ENCODE measurements at places on chromosomes 4 and X.

DNA sequence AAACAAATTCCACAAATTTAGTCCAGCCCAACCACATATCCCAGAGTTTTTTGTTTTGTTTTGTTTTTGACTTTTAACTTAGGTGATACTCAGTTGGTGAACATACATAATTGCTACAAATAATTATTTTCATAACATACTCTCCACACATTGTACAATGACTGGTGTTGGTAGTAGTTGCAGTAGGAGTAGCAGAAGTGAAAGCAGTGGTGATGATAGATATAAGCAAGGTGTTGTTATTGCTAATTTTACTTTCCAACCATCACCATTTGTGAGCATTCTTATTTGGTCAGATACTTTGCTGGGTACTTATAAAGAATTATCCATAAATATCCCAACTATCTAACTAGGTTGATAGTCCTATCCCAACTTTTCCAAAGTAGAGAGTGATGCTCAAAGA lies 47.3 kb downstream of the ARHGAP24 start:
- DNase-seq = no peak

DNA sequence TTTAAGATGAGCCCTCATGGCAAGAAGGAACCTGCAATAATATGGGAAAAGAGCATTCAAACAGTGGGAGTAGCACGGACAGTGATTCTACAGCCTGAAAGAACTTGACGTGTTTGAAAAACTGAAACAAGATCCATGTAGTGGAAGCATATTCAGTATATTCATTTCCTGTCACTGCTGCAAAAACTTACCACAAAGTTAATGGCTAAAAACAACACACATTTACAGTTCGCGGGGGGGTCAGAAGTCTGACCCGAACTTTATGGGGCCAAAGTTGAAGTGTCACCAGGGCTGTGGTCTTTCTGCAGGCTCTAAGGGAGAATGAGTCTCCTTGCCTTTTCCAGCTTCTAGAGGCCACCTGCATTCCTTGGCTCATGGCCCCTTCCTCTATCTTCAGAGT lies 52.6 kb upstream of the ARX start:
- DNase-seq = no peak

- DNase-seq = no peak
These were observed 17.2 kb upstream of the POLA1 start for GRCh38 chrX:24676403-24677024.

- DNase-seq = no peak
These were observed 151.1 kb downstream of the SLC7A11 start for GRCh38 chr4:138090918-138091676.

DNA sequence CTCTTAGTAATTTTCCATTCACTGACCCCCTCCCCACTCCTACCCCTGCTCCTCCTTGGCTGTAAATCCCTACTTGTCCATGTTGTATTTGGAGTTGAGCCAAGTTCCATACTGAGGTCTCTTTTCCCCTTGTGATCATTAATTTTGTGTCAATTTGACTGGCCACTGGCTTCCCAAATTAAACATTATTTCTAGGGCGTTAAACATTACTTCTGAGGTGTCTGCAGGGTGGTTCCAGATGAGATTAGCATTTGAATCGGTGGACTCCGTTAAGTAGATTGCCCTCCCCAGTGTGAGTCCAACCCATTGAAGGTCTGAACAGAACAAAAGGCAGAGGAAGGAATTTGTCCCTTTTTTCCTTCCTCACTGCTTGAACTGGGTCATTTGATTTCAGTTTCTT lies 25.7 kb downstream of the SLC39A8 start:
- DNase-seq = no peak

- no peak for DNase-seq
These were observed 5.0 kb downstream of the CCNQ start for GRCh38 chrX:153593811-153594500.

DNA sequence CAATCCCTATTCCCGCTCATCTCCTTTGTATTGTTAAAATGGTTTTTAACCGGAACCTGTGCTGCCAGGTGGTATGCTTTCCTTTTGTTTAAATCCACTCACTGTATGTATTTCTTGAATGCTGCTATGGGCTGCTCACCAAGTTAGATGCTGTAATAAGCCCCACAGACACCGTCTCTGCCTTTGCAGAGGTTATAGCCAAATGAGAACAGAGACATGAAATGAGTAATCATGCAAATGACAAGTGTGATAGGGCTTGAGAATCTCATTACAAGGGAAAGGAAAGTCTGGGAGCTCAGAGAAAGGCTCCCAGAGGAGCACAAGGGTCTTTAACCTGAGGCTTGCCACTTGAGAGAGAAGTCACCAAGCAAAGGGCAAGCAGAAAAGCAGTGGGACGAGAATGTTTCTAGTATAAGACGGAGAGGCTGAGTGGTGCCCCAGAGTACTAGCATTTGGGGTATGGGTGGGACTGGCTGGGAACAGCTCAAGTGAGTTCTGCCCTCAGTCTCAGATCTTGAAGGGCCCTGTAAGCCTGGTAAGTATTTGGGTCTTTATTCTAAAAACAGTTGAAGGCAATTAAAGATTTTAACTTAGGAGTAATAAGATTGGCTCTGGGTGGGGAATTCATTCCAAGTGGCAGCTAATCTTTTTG lies 110.8 kb upstream of the H2AZ1 start:
- no peak for DNase-seq

- no peak for DNase-seq
These were observed 2.3 kb downstream of the HCFC1 start for GRCh38 chrX:153969125-153969903.

DNA sequence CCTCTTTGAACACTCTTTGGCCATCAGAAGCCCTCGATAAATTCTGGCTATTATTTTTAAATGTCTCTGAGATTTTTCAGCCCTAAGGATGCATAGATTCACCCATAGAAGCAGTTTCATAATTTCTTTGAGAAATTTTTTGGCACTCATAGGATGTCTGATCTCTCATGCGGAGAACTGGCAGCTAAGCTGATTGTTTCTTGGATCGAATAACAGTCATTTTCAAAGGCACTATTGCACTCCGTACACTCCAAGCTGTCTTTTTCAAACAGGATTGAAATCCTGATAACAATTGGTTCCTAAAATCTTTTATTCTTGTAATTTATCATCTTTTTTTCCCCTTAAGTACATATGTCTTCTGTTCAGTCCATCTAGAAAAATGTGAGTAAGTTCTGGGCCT lies 411.9 kb downstream of the SPOCK3 start:
- DNase-seq = no peak

DNA sequence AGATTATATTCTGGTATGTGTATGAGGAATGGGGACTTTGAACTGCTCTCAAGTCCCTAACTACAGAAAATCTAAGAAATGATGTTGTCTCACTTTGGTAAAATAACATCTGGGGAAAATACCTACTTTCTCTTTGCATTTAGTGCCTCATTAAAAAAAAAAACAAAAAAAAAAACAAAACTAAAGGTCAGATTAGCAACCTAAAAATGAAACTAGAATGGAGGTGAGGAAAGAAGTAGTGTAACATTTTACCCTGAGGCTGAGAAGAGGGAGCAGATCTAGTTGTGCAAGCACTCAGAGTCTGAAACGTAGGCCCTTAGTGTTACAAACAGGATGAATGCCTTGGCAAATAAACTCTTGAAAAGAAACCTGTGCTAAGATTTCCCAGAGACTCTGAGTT lies 56.0 kb downstream of the VGLL1 start:
- no peak for DNase-seq

DNA sequence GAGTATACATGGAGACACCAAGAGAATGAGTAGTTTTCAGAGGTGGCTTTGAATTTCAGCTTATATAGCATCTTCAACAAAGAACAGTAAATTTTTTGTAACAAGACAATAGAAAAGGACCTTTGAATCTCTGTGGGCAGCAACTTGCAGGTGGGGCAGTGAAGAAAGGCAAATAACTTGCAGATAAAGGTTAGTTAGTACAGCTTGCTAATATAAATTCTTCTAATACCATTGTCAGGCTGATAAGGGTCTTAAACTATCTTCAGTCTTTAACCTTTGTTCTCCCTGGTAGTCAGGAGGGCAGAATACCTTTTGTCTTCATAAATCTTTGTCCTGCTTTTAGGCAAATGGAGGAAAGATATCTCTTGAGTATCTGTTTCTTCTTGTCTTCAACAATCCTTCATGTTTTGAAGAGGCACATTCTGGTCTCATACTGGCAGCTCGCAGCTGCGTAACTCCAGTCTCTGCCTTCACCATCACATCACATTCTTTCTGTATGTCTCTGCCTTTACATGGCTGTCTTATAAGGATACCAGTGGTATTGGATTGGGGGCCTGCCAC lies 16.0 kb downstream of the ANXA3 start:
- DNase-seq = no peak

DNA sequence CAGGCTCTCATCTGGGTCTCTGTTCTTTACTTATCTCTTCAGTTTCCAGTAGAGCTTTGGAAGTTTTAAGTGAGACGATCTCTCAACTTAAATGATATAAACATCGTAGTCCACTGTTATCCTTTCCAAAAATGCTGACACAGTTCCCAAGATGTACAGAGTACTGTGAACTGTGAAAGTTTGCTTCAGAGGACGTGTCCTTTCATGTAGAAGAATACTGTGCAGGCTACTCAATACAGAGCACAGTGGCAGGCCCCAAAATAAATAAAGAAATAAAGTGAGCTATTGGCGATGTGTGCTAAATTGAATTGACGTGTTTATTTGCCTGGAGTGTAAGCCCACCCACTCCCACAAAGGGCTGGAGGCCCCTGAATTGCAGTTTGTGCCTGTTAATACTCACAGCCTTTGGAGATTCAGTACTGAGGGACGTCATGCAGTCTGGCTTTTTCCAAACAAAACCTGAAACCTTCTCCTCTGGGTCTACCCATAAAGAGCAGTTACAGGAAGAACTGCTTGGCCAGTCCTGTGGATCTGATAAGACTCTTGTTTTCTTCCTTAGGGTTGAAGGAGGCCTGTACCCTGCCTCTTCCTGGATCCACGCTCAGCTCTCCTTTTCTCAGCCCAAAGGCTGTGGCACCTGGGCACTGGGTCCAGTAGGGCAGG lies 66.1 kb downstream of the SOWAHB start:
- DNase-seq = no peak

DNA sequence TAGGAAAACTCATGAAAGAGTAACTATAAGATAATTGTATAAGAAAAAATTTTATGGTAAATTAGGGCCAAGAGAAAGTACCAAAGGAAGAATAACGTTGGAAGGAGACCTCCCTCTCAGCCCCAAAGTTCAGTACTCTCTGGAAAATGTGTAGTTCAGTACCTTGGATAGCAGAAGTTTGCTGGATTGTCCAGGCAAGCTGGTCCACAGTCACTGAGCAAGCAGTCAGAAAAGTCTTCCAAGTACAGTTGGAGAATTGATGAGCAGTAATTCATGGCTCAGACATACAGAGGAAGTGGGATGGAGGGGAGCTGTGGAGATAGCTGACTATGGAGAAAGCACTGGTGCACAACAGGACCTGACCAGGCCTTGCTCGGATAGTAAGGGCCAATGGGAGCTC lies 598.2 kb upstream of the NDST4 start:
- DNase-seq = no peak

Measured in adrenal gland (tissue), 19 donors.